ENCODE measurements at places on chromosomes 6 and 20.

DNA sequence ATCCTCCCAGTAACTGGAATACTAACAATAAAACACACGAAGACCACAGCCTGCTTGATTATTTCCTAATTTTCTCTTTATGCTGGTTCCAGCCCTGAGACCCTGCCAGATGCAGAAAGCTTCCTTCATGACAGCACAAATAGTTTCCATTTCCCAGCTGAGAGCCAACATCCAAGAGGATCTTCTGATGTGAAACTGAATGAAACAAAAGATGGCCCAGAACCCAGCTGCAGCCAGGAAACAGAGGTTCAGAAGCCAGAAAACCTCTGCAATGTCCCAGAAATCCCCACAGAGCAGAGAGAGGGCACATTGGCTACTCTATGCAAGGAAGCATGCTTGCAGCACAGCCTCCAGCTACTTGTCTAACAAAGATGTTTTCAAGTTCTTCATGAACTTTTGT lies 61.8 kb upstream of the PLEKHG1 start:
- no peak for DNase-seq

- no peak for DNase-seq
Observed at GRCh38 chr20:63032026-63032800, 25.4 kb upstream of the BHLHE23 start.

GRCh38 chr6:27575594-27576361 lies 102.9 kb upstream of the ZNF184 start:
- DNase-seq: no peak

DNA sequence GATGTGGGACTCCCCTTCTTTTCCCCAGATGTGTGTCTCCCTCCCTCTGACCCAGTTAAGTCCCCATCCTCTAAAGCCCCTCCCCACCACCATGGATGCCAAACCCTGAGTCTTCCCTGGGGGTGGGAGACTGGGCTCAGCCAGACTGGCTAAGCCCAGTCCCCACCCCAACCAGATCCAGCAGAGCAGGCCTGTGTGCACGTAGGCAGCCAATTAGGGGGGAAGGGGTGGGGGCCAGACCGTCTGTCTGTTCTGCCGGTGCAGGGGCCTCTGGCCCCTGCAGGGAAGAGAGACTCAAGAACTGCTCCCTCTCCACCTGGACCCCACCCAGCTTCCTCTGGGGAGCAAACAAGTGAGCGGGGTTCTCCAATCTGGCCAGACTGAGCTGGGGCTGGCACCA lies 605 bp downstream of the COX4I2 start:
- DNase-seq: no peak

DNA sequence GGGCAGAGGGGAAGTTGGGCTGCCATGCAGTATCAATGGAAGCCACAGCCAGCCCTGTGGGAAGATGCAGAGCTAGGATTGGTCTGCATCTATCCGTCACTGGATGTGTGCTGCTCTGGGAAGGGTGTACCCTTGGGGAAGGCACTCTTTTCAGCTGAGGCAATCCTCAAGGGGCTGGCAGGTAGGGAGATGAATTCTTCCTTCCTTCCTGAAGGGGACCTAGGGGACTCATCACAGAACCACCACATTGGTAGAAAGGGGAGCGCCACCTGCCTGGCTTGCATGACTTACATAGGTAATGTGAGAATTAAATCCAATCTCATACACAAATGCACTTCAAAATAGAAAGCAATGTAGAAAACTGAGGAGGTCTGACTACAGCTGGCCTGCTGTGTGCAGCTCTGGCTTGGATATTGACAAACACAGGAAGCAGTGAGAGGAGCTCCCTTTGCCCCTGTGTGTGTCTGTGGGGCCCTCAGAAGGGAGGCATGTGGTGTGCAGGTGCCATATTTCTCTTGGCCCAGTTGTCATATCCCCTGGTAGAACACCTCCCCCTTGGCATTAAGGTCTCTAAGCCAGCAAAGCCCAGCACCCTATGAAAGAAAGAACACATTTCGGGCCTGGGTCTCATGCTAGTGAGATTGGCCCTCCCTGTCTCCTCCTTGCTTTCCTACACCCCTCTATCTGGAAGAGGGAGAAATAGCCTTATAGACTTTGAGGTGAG lies 260.3 kb upstream of the MOCS1 start:
- no peak for DNase-seq

GRCh38 chr6:98116455-98116854 lies 717.9 kb upstream of the POU3F2 start:
- DNase-seq: no peak

DNA sequence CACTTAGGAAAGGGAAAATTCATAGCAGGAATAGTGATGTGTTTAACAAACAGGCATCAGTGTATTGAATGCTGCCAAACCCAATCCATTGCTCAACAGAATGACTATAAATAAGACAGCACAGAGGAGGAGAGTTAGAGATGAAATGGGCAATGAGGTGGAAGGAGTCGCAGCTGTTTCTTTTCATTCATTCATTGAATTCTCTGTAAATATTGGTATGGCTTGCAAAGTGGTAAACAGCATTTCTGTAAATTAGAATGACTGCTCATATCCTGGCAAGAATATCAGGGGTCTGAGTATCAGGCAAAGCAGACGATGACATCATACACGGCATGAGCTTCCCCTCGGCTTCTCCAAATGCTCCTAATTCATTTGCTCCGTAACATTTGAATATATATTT lies 703.6 kb upstream of the SLC35B3 start:
- no peak for DNase-seq

- peak; percentile 46 for DNase-seq
Observed at GRCh38 chr6:18155864-18156421, 721 bp downstream of the KDM1B start.

- DNase-seq: no peak
Observed at GRCh38 chr6:105797983-105798453, 288.1 kb upstream of the PRDM1 start.

DNA sequence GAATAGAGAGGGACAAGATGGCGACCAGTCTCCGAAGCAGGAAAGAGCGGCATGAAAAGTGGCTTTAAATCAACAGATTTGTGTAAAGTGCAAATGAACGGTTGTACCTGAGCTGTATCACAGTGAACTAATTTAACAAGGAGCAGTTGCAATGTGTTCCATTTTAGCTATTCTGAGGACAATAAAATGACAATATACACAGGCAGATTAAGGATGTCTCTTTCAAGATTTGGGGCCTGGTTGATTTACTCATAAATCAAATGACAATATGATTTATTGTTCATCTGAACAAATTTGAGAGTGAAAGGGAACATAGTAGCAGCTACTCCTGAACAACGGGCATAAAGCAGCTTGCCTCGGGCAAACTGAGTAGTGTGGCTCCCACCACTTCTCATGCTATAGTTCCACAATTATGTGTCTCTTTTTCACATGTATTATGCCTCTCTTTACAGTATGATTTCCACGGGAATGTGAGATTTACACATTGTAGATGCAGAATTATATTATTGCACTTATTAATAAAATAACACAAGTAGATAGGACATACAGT lies 204.1 kb upstream of the AGPAT4 start:
- no peak for DNase-seq

DNA sequence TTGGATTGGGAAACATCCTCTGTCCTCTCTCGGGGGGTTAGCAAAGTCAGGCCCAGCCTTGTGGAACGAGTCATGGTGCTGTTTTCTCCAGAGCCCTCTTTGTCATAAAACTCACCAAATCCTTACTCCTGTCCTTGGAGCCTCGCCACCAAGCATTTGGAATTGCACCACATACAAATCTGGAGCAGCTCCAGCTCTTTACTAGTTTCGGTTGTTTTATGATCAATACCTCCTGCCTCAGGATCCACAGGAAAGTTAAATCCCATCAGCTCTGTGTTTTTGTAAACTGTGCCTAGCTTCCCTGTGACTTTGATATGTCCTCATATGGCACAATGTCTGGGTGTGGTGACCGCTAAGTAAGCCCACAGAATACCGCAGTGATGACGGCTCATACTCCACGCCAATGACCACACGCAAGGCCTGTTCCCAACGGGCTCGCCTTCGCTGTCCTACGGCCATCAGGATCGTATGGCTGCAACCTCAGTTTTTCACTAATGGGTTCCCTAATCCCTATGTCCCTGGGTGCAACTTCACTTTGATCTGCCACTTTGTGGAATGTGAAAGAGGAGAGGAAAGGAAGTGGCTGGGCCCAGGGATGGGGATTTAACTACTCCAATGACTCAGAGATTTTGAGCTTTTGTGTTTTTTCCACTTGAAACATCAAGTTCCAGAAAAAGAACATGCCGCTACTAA lies 111.3 kb upstream of the FOXQ1 start:
- no peak for DNase-seq

GRCh38 chr6:145699462-145699861 lies 35.9 kb downstream of the EPM2A start:
- DNase-seq: no peak

DNA sequence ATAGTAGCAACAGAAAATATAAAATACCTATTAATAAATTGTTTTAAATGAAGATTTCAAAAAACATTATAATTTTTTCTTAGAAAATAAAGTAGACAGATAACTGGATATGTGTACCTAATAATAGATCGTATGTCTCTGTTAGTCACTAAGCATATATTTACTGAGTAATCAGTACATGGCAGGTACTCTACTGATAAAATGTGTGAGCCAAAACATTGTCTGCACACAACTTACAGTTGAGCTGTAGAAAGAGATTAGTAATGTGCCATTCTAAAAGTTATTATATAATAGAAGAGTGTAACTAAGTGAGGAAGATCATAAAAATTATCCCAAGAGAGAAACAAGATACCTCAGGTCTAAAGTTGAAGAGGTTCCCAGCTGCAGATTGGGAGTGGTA lies 929.9 kb upstream of the EPHA7 start:
- DNase-seq: no peak

GRCh38 chr6:44653761-44654218 lies 266.3 kb downstream of the CDC5L start:
- DNase-seq: no peak

DNA sequence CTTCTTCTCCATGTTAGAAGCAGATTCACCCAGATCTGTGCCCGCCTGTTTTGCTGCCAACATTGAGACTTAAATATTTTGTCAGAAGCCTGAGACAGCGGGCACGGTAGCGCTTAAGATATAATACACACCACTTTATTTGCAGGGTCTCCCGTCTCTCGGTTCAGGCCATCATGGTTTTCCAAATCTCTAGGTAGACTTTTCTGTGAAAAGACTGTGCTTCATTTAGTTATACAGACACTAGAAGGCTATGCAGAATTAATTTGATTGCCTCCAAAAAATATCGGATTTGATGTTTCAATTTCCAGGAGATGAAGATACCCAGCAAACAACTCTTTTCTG lies 598 bp downstream of the TBP start:
- DNase-seq: no peak

- no peak for DNase-seq
Observed at GRCh38 chr6:77987035-77987384, 334.2 kb downstream of the MEI4 start.

DNA sequence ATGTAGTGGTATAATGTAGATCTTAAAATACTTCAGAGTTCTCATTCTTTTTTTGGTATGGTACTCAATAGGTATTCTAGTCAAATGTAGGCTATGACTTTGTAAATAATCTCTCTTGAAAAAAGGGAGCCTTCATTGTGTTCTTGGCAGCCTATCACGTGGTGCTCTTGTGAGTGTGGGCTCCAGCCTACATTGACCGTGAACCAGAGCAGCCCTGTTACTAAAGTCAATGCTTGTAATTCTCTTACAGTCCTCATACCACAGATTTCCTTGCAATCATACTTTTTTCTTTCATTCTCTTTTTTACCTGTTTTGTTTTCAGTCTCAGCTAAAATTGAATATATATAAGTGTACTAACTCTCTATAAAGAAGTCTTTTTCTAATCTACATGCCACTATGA lies 31.1 kb downstream of the ARID1B start:
- DNase-seq: no peak

DNA sequence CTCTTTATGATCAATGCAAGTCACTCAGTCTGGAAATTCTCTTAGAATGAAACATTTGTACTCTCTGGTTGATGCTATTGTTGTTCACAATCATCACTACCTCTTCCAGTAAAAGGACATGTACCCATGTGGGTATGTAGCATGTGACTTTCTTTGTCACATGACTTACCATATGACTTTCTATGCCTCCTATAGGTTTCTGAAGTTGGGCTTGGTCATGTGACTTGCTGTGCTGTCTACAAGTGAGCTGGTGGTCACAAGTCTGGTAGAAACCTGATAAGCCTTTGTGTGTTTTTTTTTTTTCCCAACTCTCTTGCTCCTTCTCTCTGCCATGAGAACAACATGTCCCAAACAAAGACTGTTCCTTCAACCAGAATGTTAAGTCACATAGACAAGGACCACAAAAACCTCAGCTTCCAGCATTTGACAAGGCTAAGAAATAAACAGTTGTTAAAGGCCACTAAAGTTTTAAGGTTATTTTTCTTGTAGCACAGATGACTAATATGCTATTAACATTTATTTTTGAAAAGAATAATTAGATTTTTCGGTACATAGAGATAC lies 379.2 kb upstream of the SLC35B3 start:
- no peak for DNase-seq

- no peak for DNase-seq
Observed at GRCh38 chr6:125357515-125358256, 55.9 kb upstream of the HDDC2 start.

- DNase-seq: no peak
Observed at GRCh38 chr6:799769-800168, 106.8 kb upstream of the EXOC2 start.

GRCh38 chr20:4195499-4195898 lies 180.1 kb upstream of the RNF24 start:
- no peak for DNase-seq

DNA sequence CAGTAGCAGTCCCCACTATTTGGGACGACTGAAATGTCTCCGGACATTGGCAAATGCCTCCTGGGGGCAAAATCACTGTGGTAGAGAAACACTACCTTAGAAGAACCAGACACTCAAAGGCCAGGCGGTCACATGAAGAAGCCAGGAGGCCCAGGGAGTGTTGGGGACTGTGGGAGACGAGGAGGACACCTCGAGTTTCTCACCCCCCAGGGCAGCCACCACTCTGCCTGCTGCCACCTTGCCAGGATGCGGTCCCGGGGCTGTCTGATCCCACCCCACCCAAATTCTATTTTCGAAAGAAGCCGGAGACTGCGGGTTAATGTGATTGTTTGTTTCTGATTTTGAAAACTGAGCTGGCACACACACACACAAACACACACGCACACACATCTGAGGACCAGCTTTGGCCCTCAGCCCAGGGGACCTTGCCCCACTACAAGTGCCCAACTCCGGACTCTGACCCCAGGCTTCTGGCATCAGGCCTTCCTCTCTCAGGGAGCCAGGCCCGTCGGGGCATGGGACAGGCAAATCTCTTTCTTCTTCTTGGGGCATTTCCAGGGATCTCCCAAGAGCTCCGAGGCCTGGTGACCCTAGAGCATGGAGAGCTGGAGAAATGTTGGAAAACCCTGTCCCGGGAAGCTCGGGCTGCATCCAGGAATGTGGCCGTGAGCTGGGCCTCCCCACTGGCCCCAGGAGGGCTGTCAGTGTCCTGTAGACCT lies 187.5 kb upstream of the PMEPA1 start:
- DNase-seq: no peak

- no peak for DNase-seq
Observed at GRCh38 chr6:134358320-134358719, 40.4 kb upstream of the SGK1 start.

GRCh38 chr6:14430218-14430617 lies 312.6 kb downstream of the CD83 start:
- no peak for DNase-seq
